Activated naive CD4-positive, alpha-beta T cell treated with Interleukin-2 at 50 U/mL for 16 hours (primary cell): ENCODE measurements at places on chromosomes 11 and 22.

DNA sequence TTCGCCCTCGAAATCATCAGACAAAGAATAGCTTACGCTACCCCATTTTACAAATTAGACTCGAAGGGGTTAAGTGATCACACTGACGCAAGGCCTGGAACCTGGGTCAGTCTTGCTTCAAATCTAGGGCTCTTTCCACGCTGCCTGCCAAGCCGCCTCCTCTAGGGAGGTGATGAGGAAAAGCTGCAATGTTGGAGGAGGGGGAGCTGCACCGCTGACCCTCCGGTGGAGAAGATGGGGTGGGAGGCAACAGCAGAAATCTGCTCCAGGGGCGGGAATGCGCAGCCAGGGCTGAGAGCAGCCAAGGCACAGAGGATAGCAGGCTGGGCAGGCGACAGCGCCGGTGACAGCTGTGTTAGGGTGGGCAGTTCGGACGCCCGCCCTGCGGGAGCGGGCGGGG is 595 bp downstream of the SYVN1 start:
- no peak for DNase-seq

DNA sequence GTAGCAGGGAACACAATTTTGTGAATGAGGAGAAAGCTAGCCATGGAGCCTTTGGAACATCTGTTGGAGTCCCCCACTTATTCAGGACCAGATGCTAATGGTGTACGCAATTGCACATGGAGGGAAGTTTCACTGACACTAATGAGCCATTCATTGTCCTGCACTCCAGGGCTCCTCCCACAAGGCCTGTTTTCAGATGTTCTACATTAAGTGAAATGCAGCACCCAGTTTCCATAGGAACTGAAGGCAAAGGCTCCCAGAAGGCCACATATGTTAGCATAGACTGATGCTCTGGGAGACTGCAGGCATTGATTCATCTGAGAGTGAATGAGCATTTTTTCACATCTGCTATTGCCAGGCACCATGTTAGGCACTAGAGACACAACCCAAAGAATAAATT is 399.5 kb downstream of the ETS1 start:
- DNase-seq: no peak

DNA sequence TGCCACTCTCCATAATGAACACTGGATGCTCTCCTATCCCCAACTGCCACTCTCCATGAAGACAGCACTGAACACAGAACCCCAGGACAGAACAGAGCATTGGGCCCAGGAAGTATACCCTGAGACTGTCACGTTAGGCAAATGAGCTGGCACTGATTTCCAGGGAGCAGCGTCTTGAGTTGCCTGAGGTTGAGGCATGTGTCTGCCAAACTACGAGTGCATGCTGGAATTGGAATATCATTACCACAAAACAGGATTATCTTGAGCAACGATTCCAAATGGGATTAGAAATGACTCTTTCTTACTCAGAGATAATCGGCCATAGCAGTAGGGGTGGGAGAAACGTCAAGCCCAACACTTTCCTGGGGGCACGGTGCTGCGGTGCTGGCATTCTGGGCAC is 39.9 kb downstream of the CLPB start:
- DNase-seq: no peak

DNA sequence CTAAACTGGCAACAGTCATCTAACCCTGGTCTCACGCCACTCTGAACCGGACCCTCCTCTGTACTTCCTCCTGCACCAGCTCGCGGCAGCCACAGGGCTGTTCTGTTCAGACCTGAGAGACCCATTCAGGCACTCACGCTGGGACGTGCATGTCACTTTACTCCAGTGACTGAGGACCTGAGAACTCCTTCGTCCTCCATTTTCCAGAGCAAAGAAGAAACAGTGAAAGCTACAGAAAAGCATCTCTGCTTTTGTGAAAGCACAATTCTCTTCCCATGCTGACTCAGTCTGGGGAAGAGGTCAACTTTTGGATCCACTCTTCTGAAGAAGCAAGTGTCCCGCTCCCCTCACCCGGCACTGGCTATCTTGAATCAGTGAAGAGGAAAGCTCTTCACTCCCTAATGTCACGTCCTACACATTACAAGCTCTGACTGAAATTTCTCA is 24.5 kb downstream of the PISD start:
- no peak for DNase-seq

GRCh38 chr11:76770642-76771445 is 12.3 kb upstream of the TSKU start:
- DNase-seq: no peak

DNA sequence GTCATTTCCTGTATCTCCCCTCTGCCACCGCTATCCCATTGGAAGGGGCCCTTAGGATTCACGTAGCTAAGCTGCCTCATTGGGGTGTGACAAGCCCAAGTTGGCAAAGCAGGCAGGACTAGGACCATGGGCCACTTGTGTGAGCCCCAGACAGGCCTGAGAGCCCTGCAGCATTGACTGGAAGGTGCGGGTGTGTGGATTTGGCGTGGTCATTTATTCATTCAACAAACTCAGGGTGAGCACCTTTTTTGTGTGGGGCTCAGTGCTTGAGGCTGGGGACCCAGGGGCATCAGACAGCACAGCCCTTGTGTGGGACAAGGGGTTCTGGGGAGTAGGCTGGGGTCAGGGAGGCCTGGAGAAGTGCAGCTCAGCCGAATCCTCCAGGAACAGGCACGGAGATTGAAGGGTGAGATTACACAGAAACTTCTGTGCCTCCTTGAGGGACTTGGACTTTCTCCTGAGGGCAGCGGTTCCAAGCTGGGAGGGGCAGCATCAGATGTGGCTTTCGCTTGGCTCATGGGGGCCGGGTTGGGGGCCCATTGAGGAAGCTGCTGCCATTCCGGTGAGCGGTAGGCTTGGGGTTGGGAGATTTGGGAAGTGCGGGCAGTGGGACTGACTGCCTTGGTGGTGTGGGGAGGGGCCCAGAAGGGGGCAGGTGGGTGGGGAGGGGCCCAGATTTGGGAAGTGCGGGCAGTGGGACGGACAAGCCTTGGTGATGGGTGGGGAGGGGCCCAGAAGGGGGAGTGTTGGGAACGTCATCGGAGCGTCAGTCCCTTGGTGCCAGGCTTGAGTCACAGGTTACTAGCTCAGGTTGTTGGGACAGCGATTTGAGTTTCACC is 11.9 kb downstream of the MGAT3 start:
- no peak for DNase-seq

GRCh38 chr11:134975866-134976376 is 563.9 kb upstream of the B3GAT1 start:
- DNase-seq: no peak

DNA sequence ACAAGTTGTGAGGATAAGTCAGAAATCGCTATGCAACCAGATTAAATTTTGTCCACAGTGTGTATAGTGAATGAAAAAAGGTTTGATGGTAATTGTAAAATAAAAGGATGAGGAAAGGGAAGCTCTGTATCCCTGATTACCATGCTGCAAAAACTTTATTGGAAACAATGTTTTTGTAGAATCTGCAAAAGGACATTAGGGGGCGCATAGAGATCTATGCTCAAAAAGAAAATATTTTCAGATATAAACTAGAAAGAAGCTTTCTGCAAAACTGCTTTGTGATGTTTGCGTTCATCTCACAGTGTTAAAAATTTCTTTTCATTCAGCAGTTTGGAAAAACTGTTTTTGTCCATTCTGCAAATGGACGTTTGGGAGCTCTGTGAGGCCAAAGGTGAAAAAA is 390.5 kb downstream of the OR4C45 start:
- DNase-seq: no peak

- DNase-seq: no peak
Observed at GRCh38 chr11:134781380-134781866, 369.4 kb upstream of the B3GAT1 start.

DNA sequence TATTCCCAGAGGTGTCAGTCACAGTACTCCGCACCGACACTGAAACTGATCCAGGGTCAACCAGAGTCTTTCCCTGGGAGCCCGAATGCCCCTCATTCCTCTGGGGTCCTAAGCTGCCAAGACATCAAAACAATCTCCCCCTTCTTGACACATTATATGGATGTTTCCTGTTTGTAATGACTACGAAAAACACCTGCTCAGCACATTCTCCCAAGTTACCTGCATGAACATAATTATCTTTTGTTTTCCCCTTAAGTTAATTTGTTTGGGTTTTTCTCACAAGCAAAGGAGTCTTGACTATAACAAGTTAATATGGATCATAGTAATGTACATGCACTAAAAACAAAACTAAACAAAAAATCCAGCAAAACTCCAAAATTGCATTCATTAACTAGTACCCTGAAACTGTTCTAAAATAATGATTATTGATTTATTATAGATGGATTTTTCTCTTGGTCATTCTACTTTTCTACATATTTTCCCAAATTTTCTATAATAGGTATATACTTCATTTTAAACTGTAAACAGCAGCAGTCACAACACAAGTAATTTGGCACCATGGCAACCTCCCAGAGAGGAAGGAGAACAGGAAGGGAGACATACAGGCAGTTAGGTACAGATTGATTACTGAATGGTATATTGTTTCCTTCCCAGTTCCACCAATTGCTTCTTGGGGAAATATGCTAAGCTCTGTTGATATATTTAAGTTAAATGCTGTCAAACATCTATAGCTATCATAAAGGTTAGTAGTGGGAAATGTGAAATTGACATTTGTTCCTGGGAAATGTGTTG is 631.5 kb downstream of the METTL15 start:
- no peak for DNase-seq

GRCh38 chr11:47143322-47143721 is 33.4 kb downstream of the ARFGAP2 start:
- no peak for DNase-seq
